CD4-positive, alpha-beta T cell treated with Interleukin-1 beta for 1 hour (primary cell): ENCODE measurements at places on chromosomes 5 and 9.

GRCh38 chr9:79976257-79977073 is 404.7 kb downstream of the TLE4 start:
- no peak for DNase-seq

DNA sequence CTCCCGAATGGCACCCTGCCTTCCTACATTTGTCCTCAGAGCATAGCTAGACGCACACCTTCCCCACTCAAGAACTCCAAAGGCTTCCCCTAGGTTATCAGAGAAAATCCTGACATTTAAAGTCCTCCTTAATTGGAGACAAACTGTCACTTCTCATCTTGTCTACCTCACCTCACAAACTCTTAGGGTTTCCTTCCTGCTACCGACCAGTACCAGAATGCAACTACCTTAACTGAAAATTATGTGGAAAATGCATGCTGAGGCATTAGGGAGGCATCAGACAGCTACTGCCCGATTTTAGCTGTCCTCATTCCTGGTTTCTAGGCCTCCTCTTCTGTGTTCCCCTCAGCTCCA is 17.9 kb upstream of the TNIP1 start:
- no peak for DNase-seq

DNA sequence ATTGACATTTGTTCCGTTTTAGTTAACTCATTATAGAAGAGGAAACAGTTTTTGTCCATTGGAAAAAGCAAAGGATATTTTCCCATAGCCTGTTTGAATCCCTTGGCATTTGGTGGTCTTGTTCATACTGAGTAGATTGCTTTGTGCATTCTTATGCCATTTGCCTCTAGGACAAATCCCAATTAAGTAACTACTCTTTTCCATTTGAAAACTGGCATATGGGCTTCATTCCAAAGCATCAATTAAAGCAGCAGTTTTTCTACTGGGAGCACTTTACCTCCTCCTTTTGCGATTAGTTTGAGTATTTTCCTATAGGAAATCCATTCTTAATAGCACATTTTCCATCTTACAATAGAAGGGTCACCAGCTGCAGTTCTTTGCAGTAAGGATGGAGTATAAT is 31.2 kb downstream of the GPR21 start:
- no peak for DNase-seq

GRCh38 chr5:11105696-11106095 is 344.7 kb upstream of the DAP start:
- DNase-seq = no peak
